ENCODE measurements at places on chromosomes 11 and 22.
A peak's percentile ranks its signal among the peaks of the same experiment; 100 is the strongest.

DNA sequence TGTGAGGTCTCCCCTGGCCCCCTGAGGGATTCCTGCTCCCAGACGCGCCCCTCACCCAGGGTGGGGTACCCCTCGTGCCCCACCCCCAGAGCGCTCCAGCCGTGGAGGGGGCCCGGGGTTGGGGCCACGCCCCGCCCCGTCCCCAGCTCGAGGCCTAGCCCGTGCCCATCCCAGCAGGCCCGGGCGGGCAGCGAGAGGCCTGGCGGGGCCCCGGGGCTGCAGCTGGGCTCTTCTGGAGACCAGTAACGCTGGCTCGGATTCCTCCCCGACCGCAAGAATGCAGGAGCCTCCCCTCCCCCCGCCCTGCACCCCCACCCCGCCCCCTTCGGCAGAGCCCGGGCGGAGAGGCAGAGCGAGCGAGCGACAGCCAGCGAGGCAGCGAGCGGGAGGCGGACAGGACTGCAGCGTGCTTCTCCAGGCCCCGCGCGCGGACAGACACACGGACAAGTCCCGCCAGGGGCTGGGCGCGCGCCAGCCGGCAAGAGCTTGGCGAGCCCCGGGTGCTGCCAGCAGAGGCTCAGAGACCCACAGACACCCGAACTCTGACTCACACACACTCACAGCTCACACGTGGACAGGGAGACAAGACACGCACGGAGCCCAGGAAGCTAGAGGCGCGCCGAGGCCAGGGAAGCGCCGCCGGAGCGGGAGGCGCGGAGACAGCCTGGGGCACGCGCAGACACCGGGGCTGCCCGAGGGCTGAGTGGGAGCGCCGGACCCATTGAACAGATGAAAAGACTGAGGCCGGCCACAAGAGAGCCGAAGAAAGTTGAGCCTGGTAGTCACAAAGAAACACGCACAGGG, 15.2 kb downstream of the BCL9L start:
- no peak for DNase-seq

DNA sequence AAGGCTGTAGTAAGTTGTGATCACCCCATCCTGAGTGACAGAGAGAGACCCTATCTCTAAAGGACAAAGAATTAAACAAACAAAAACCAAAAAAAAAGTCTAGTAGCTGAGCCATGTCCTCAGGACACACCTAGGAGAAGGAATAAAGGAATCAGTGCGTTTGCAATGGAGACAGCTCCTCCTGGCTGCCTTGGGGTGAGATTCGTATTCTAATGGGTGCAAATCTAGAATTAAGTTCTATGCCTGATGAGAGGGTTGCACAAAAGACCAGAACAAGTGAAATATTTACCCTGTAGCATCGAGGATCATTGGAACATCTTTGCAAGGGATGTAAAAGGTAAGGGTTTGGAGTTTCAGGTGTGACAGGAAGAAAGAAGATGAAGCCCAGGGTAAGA, 70.3 kb upstream of the BMAL1 start:
- no peak for DNase-seq

GRCh38 chr11:60363542-60364470, 14.5 kb upstream of the MS4A7 start:
- peak; percentile 79 for DNase-seq

- no peak for DNase-seq
Measured at GRCh38 chr11:76759092-76759491, 24.1 kb upstream of the TSKU start.

DNA sequence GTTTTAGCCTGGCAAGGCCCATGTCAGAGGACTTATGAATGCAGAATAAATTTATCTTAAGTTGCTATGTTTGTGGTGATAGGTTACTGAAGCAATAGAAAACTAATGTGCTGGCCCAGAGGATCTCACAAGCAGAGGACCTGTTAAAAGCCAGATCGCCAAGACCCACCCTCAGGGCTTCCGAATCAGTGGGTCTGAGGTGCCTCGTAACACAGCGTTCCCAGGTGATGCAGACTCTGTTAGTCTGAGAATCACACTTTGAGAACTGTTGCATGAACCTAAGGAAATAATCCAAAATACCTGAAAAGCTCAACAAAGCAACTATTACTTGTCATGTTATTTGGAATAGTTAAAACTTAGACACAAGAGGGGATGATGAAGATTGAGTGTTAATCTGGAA, 6.7 kb upstream of the SCARF2 start:
- DNase-seq = no peak

DNA sequence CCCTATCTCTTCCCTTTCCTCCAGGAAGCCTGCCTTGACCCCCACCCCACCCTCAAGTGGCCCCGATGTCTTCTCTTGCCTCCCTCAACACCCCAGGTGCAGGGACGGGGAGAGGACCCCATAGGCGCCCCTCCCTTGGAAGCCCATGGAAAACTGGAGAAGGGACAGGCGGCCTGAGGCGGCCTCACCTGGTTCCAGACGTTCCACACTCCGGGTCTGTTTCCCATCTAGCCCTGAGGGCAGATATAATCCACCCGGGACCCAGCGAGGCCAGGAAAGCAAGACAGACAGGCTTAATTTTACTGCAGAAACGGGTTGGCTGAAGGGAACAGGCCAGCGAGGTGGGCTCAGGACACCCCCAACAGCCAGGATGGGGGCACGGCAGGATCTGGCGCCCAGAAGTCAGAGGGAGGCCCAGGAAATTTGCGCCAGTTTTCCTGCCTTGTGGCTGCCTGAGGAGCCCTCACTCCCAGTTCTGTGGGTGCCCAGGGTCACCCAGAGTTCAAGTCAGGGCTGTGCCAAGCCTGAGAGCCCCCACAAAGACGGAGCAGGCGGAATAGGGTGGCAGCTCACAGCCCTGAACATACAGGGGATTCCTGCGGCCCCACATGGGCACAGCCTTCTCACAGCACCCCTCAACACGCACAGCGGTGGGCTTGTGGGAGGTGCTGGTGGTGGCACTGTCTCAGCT, 3.0 kb upstream of the SIGIRR start:
- DNase-seq = no peak

DNA sequence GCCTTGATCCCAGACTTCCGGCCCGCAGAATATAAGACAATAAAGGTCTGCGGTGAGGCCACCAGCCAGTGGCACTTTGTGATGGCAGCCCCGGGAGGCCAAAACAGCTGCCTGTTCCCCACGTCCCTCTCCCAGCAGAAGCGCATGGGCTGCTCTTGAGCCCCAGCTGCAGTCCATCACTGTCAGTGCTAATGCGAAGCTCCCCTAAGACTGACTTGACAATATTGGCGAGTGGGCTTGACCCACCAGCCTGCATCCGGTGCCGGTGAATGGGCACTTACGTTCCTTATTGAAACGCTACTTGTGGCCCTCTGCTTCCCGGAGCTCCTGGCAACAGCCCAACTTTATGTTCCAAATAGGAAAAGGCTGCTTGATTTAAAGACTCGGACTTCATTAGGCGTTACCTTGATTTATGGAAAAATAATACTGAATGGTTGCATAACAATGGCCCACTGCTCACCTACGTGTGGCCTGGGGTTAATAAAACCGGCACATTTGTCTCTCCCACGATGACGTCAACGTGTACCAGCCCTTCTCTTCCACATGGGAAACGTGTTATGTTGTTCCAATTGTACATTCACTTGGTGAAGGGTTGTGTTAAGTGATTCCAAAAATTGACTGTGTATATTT, 93.4 kb upstream of the SEPTIN5 start:
- no peak for DNase-seq

DNA sequence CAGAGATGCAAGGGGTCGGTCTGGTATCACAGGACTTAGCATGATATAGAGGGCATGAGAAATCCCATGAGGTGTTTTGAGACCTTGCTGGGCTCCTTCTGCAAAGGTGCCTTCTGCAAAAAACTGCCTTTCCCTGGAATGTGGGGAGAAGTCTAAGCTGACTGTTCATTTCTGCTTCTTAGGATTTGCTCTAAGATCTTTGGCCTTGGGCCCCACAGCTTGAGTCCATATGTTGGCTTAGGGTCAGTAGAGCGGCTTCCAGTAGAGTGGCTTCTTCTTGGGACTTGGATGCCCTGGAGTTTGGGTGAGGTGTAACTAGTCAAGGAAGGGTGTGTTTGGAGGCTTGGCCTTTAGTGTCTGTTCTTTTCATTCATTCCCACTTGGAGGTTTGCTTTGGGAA, 37.0 kb downstream of the AMPD3 start:
- DNase-seq = no peak

GRCh38 chr22:28799606-28800307, 612 bp downstream of the XBP1 start:
- DNase-seq = peak; percentile 29

DNA sequence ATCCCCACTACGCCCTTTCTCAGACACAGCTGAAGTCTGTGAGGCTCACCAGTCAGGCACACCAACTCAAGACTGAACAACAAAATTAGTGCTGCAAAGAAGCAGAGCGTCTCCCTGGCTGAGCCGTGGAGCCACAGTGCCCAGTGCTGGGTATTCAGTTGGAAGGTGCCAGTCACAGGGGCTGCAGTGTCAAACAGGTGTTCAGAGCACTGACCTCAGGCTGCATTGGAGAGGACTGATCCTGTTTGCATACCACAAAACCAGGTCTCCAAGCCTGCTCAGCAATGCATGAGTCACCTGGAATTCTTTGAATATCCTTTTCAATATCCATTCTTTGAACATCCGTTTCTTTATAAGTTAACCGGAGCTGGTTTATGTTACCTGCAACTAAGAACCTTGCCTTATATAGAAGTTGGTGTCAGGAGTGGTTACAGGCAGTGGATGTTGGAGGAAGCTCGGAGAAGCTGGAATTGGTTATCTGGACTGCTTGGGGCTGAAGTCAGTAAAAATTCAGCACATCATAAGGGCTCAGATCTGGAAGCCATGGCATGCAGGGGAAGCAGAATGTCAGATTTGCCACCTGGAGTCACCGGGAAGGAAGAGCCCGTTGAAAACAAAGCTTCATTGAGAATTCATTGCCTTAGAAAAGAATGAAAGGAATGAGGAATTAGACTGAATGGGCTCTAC, 30.3 kb downstream of the PDGFB start:
- DNase-seq = no peak

DNA sequence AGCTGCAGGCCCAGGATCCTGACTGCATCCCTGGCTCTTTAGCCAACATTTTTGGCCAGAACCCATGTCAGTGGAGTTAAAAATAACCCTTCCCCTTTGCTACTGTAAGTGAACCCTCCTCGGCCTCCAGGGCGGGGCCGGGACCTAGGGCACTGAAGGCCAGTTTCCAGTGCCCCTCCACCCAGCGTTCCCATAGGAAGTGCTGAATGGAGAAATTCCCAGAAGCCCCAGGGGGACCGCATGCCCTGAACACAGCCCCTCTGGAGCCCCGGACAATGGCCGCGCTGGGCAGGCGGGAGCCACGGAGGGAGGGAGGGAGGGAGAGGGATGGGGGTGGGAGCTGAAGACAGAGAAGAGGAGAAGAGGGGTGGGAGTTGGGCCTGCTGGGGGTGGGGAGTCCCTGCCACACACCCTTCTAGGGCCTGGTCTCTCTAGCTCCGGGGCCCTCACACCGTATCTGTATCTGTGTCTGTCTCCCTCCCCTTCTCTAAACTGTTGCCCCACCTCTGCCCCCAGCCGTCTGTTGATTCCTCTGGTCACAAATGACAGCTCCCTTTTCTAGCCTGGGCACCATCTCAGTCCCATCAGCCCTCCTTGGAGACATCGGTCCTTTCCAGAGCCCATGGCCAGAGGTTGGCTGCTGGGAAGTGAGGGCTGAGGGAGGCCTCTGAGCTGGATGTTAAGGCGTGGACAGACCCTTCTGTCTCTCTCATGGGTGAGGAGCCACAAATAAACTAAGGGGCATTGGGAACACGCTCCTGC, 10.9 kb downstream of the PDGFB start:
- DNase-seq = no peak

GRCh38 chr11:129939510-129939909, 44.1 kb upstream of the NFRKB start:
- no peak for DNase-seq

- DNase-seq = no peak
Measured at GRCh38 chr22:17476838-17477237, 86.5 kb upstream of the SLC25A18 start.

- DNase-seq = no peak
Measured at GRCh38 chr11:90849312-90849711, 626.5 kb upstream of the CHORDC1 start.

DNA sequence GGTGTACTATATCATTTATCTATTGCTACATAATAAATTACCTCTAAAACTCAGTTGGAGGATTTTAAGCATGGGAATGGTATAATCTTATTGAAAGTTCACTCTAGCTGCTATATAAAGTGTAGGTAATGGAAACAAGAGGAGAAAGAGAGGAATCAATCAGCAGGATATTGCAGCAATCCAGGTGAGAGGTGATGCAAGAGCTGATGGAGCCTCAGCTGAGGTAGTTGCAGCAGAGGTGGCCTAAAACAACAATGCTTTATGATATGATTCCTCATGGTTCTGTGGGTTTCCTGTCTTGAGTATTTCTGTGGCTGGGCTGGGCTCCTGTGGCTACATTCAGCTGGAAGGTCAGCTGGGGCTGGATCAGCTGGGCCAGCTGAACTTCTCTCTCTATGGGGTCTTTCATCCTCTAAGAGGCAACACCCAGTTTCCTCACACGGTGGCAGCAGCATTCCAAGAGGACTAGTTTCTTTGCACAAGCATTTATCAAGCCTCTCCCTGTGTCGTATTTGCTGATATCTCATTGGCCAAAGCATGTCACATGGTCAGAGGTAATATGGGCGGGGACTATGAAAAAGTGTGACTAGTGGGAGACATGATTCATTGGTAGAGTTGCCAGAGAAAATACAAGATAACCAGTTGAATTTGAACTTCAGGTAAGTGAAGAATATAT, 135.4 kb upstream of the LARGE1 start:
- DNase-seq = no peak

DNA sequence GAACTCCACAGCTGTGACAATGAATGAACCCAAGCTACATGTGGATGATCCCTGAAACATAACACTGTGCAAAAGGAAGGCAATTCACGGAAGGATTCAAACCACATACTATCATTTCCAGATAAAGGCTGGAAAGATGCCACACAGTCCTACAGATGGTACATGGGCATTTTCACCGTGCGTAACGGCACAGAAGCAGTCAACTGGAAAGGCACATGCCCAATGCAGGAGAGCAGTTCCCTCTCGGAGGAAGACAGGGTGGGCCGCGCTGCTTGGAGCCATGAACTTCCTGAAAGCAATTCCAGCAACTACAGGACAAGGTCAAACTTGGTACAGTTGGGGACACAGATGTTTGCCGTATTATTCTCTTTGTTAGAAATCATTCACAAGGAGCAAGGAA, 103.7 kb downstream of the SHANK2 start:
- no peak for DNase-seq

DNA sequence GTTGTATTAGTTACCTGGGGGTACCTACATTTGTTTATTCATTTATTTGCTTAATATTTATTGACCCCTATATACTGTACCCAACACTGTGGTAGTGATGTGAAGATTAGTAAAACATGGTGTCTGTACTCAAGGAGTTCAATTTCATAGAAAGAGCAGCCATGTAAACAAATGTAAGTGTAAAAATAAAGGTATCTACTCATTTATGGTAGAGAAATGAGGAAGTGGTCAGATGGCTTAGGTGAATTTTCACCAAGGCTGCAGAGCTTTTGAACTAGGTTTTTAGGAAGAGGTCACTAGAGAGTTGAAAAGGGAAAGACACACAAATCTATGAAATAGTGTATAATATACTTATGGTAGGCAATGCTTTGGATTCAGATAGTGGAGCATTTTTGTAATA, 11.1 kb downstream of the CTR9 start:
- DNase-seq = peak; percentile 34

Measured in naive B cell (primary cell).